Activated naive CD8-positive, alpha-beta T cell treated with anti-CD3 and anti-CD28 coated beads, Interleukin-2, amount 50 U/mL, for 24 hours (primary cell): ENCODE measurements at places on chromosomes 2 and 18.

- no peak for DNase-seq
Observed at GRCh38 chr2:9288233-9288632, 81.6 kb downstream of the ASAP2 start.

DNA sequence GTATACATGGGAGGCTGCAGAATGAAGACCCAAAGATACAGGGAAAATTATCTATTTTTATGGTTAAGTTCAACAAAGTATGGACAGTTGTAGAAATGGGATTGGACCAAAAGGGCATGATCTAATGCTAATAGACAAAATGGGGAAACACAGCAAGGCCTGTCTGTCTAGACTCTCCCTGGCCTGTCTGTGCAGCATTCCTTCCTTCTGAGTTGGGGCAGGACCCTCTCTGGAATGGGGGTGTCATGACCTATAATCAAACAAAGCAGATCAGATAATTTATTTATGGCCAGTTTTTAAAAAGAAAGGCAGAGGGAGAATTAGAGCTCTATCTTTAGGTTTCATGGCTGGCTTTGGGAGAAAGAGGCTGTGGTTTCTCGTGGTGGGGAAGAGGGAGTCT, 104.4 kb downstream of the CTIF start:
- no peak for DNase-seq

DNA sequence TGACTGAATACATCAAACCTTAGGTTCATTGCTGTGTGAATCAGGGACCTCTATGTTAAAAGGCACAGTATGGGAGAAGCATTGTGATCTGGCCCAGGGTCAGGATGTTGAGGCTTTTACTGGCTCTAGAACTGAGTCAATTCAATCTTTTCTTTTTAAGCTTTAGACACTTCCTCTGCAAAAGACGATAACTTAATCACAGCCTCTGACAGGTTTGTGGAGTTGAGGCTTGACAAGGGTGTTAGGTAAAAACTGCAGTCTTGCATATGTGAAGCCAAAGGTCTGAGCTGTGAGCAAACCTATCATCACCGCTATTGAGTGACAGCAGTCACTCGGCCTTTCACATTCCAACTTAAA, 17.3 kb upstream of the ARHGAP25 start:
- DNase-seq: no peak

DNA sequence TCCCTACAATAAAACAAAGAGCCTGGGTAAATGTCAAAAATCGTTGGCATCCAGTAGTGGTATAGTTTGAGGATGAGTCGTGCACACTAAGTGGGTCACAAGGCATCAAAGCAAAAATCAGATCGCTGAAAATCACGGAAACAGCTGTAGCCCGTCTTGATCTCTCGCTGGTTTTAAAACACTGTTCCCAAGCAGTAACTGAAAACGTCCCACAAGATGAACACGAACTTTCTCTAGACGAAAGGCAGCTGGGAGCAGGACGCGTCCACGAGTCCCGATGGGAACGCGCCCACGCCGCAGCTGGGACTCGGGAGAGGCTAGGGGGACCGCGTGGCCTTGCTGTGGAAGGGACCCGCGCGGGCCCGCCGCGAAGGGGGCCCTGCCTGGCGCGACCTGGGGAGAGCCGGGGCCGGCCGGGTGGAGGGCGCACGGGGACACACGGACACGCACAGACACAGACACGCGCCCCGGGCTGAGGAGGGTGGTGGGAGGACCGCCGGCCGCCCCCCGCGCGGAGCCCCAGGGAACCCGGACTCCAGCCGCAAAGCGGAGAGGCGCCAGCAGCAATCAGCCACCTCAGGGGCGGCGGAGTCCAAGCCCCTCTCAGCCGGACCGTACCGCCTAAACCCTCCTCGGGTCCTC, 651 bp downstream of the STK17B start:
- DNase-seq: no peak

DNA sequence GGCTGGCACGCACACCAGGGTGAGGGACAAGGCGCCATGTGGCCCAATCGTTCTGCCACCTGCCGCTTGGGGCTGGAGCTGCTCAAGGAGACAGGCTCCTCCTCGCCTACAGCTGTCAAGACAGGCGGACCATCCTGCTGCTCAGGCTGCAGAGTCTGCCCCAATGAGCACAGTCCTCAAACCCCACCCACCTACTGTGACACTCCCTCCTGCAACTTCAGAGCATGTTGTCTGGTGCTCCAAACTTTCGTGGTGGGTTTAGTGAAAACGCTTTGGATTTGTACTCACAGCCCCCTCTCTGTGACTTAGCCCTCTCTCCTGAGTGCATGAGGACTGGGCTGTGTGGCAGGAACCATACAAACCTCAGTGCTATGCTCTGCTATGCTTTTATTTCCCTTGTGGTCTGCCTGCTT, 23.2 kb upstream of the SLC35F6 start:
- no peak for DNase-seq

DNA sequence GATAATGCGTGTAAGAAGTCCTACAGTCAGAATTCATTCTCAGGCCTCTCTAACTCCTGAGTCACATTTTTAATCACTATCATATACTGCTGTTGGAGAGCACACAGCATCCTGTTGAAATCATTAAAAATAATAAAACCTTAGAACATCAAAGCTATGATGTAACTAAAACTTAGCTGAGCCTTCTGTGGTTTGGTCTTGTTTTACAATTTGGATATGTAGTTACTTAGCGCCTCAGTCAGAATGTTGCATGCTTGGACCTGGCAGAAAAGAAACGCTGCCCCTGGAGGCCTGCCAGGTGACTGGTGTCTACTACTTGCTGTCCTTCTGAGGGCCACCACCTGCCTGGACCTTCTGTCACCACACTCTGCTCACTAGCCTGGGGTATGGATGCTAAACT, 261.1 kb upstream of the RASGRP3 start:
- DNase-seq: no peak

DNA sequence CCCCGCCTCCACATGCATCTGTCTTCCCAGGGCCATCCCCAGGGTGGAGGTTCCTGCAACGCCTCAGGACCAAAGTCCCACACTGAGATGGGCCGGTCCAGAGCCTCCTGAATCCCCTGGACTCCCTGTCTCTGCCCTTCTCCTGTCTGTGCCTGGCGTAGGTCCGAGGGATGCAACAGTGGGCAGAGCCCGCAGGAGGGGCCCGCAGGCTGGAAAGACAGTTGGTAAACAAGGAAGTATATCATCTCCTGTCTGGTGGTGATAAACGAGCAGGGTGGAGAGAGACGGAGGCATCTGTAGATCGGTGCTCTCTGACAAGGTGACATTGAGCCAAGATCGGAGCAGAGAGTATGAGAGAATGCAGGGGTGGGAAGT, 72.6 kb upstream of the RAB6C start:
- DNase-seq: no peak

GRCh38 chr2:220785178-220785577, 786.9 kb downstream of the EPHA4 start:
- DNase-seq: no peak

DNA sequence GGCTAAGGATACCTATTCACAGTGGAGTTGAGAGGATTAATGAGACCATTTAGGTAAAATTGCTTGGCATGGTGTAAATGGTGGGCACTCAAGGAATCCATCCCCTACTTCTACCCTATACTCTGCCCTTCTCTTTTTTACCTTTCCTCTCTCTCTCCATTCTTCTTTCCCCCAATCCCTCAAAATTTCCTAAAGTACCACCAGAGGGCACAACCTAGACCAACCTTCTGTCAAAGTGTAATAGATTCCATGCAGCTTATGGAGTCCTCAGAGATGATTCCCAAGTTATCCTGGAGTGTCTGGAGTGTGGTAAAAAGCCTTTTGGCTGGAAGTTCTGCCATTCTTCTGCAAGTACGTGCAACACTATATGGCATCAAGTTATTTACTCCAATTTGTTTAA, 33.0 kb upstream of the CCDC195 start:
- DNase-seq: no peak

DNA sequence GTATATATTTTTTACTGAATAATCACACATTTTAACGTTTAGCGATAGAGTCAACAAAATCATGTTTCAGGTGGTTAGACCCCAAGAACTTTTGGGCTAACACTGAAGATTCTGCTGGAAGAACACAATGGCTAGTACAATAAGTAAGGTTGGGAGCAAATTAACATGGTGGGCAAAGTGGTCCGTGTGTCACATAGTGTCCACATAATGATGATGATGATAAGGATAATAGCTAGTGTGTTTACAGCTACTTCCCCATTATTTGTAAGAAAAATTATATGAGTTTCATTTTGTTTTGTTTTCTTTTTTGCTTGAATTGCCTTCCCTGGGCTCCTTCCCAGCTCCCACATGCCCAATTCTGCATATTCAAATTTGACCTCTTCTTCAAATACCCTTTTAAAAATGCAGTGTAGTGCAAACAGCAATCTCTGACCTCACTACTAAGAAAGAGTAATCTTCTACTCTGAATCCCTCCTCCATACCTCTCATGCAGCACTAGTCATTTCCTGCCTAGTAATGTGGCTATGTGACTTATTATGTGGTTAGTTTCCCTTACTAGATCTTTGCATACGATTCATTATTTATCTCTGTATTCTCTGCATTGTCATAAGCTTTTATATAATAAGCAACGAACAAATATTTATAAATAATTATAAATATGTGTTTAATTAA, 16.9 kb upstream of the VPS54 start:
- no peak for DNase-seq

GRCh38 chr18:13267431-13267873, 48.9 kb downstream of the LDLRAD4 start:
- no peak for DNase-seq

DNA sequence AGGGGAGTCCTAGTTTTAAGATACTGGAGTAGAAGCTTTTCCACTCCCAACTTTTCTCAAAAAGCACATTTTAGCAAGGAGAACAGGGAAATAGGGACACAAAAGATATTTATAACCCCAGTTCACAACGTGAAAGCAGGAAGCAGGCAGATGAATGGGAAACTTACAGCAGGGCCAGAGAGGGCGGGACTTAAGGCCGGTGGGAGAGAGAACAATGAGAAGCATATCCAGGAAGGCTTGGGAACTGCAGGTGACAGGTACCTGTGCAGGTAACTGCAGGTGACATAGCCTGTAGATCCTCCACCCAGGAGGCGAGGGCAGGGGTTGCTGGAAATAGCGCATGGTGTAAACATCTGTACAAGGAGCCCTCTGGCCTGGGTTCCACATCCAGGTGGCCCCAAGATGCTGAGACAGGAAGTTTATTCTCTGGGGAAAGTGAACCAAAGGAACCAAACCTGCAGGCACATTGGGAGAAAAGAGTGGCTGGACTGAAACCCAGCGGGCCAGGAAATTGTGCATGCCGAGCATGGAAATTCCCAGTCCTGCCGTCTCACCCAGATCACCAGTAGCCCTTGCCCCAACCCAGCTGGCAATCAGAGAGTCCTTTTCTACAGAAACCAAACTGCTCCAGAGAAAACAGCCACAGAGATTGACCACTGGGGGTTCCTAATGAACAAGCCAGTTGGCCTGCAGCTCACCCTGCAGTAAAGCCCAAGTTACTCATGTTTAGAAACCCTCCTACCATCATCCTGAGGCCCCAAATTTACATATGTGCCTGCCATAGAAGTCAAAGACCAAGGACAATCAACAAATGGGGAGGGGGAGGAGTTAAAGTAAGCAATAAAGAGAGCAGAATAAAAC, 24.3 kb upstream of the COL6A3 start:
- DNase-seq: no peak

- DNase-seq: no peak
Observed at GRCh38 chr2:70927138-70927537, 8.6 kb upstream of the ATP6V1B1 start.

DNA sequence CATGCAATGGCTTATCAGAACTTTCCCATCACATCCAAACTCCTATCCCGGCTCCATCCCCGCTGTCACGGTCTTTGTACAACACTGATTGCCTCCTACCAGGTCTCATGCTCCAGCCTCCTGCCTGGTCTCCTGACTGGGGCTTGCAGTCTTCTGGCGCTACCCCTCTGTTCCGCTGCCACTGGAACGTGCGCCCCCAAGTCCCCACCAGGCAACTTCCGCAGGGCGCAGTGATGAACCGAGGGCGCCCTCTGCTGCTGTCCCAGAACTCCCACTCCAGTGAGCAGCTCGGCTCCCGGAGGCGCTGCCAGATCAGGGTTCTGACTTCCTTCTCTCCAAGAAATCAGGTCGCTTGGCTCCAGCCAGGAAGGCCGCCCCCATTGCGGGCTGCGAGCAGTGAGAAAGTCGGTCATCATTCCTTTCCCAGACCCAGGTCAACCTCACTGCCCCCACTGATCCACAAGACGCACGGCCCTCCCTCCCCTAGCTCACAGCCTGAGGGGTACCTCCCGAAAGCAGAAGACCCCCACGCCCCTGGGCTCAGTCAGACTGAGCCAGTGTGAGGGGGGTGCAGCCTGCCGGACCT, 43.9 kb upstream of the RAB11FIP5 start:
- DNase-seq: peak; percentile 62

DNA sequence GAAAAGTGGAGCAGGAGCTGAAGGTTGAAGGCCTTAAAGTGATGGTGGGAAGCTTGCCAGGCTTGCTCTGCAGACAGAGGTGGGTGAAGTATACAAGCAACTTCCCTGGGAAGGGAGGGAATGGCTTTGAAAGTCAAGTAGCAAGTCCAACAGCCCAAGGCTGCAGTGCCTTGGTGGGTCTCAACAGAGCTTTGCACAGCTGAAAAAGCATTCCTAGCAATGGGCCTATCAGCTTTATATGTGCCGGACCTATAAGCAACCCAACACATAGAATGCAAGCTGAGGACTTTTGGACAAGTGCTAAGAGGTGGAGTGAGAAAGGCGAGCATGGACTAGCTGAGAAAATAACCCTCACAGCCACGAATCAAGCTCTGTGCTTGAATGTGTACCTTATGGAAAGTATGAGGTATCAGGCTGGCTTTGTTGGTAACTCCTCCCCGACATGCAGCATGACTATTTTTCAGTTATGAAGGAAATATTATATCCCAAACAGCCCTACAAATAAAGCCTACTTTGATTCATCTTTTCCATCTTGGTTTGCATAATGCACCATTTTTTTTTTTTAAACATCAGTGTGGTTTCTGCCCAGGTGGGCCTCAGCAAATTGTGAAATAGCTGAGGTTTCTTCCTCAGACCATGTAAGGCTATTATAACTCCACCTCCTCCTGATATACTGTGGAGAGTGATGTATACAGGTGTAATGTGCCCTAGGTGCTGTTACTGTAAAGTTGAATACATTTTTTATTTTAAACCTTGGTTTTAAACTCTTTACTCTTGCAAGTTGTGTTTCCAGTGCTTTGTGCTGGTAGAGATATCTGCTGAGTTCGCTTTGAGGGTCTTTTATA, 241.4 kb upstream of the CXCR4 start:
- no peak for DNase-seq

- DNase-seq: no peak
Observed at GRCh38 chr18:13422541-13423147, 204.1 kb downstream of the LDLRAD4 start.
